ENCODE measurements at places on chromosomes 7 and 10.
A peak's percentile ranks its signal among the peaks of the same experiment; 100 is the strongest.

GRCh38 chr10:4025339-4025738 lies 240.3 kb upstream of the KLF6 start:
- no peak for DNase-seq

GRCh38 chr7:48351900-48352299 lies 180.6 kb downstream of the ABCA13 start:
- no peak for DNase-seq

DNA sequence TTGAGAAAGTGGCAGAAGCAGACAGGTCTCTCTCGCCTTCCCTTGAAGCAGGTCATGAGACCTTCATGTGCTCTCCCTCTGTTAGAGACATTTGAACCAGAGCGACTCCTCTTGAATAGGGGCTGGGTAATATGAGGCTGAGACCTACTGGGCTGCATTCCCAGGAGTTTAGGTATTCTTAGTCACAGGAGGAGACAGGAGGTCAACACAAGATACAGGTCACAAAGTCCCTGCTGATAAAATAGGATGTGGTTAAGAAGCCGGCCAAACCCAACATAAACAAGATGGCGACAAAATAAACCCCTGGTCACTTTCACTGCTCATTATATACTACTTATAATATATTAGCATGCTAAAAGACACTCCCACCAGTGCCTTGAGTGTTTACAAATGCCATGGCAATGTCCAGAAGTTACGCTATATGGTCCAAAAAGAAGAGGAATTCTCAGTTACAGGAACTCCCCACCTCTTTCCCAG lies 43.5 kb upstream of the MSRB2 start:
- no peak for DNase-seq

- DNase-seq = no peak
Observed at GRCh38 chr10:75707080-75707840, 275.8 kb downstream of the LRMDA start.

- peak; percentile 91 for DNase-seq
Observed at GRCh38 chr10:4661511-4662255, 164.3 kb upstream of the AKR1E2 start.

DNA sequence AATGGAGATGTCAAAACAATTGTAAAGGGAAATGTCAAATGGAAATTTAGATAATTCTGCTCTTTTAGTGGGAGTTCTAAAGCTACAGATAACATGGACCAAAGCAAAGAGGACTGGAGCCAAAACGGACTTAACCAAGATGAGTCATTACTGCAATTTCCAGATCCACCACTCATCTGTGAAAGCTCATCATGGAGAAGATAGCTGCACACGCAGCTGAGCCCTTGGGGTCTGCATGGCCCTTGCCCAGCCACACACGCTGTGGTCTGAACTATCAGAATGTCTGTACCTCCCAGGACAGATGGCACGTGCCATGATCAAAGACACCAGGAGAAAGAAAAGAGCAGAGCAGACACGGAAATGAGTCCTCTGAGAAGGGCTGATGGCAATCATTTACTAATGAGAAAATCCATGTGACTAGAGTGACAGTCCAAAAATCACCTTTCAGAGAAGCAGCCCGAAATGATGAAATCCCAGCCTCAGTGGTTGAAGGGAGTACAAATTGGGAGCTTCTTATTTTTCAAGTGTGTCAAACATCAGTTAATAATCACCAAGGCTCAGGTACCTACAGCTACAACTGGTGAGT lies 177.9 kb upstream of the MGMT start:
- no peak for DNase-seq

DNA sequence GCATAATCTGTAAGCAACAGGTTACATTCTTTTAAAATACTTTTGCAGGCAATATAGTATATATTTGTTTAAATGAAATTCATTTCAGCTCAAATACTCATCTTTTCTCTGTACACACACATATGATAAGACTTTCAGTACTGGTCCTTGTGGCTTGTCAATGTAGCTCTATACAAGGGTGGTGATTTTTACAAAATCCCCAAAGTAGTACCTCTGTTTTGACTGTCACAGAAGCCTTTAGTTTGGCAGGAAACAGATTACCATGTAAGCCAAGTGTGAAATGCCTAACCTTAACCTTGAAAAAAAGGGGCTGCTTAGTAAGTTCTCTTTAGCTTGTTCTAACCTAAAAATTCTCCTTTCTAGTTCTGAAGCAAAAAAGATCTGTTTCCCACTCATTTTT lies 87.9 kb downstream of the KCND2 start:
- no peak for DNase-seq

DNA sequence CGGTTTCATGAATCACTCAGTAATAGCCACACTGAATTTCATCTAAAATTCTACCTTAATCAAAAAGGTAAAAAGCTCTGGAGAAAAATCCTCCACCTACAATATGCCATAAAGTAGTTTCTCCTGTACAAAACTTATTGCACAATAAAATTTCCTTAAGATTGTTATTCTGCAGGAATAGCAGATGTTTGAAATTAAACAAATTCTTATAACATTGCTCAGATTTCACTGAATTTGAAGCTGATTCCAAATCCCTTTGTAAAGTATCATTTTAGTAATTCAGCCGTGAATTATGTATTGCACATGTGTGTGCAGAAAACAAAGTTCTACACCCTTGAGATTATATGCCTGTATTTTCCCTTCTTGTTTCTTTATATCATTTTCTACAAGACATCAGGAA lies 123.8 kb downstream of the AMPH start:
- no peak for DNase-seq

- peak; percentile 53 for DNase-seq
Observed at GRCh38 chr7:5452937-5453540, 29.4 kb upstream of the TNRC18 start.

DNA sequence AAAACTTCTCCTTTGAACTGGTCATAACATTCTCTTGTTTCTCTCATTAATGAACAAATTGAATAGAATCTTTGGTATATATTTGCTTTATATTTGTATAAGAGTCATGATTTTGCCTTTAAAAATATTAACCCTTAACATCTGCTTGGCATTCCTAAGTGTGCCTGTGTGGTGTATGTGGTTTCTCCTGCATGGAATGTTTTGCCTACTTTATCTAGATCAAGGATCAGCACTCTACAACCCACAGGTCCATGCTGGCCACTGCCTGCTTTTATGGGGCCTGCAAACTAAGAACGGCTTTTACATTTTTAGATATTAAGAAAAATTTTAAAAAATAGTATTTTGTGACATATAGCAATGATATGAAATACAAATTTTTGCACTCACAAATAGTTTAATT lies 4.3 kb upstream of the LAMB4 start:
- DNase-seq = no peak

DNA sequence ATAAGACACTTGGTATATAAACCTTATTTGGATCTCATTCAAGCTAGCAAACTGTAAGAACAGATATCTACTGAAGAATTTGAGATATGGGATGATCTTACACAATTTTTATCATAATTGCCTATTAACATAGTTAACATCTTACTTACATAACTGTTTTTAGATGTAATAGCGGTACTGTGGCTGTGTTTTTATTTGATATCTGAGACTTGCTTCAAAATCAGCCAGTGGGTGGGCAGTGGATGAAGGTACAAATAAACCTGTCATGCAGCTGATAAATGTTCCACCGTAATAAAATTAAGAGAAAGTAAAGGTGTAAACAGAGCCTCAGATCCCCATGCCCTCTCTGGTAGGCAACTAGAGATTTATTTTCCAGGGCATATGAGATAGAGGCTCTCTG lies 28.4 kb upstream of the PTPRN2 start:
- no peak for DNase-seq

DNA sequence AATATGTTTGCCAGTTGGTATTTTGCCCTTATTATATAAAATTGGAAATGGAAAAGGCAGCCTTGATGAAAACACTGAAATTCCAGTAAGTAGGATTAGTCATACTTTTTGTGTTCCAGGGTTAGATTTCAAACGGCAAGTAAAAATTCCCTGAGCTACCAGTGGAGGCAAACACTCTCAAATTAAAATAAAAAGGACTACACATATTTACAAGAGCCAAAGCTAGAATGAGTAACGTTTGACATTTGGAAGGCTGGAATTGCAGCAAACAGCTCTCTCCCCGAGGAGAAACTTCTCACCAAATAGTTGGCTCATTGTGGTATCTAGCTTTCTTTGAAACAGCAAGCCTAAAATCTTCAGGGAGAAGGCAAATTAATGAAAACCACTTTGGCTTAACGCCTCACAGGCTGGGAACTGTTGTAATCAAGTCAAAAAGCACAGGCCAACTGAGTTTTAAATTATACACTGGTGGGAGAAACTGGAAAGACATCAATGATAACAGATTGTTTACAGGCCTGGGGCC lies 288.4 kb downstream of the SNX13 start:
- DNase-seq = no peak

DNA sequence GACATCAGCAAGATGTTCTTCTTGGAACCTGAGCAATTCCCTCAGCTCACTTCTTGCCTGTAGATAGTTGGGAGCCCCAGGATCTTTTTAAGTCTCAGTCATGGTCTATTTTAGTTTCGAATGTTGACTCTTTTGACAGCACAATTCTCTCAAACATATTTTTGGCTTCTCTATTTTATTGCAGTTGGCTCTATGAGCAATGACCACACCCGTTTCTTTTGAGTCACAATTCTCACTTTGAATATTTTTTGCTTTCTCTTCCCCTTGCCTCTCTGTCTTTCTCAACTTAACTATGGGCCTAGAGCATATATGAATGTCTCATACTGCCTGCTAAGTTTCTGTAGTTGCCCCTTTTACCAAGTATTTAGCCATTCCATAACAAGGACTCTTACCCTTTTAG lies 222.8 kb downstream of the PTN start:
- no peak for DNase-seq

- DNase-seq = no peak
Observed at GRCh38 chr10:76451911-76452310, 1020.5 kb downstream of the LRMDA start.

DNA sequence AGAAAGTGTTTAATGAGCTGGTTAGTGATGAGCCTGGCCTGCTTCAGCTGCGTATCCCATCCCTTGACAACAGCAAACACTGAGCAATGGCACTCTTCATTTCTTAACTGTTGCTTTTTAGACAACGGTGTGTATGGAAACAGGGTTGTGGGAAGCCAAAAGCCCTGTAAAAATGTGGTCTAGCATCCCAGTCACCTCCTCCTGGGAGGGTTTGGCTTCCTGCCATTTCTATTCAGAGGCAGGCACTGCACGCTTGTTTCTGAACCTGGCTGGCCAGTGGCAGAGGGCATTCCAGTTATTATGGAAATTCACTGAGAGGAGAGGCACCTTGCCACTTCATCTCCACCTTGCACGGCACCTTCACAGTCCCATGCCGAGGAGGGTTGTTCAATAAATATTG lies 123.0 kb upstream of the ADARB2 start:
- no peak for DNase-seq

DNA sequence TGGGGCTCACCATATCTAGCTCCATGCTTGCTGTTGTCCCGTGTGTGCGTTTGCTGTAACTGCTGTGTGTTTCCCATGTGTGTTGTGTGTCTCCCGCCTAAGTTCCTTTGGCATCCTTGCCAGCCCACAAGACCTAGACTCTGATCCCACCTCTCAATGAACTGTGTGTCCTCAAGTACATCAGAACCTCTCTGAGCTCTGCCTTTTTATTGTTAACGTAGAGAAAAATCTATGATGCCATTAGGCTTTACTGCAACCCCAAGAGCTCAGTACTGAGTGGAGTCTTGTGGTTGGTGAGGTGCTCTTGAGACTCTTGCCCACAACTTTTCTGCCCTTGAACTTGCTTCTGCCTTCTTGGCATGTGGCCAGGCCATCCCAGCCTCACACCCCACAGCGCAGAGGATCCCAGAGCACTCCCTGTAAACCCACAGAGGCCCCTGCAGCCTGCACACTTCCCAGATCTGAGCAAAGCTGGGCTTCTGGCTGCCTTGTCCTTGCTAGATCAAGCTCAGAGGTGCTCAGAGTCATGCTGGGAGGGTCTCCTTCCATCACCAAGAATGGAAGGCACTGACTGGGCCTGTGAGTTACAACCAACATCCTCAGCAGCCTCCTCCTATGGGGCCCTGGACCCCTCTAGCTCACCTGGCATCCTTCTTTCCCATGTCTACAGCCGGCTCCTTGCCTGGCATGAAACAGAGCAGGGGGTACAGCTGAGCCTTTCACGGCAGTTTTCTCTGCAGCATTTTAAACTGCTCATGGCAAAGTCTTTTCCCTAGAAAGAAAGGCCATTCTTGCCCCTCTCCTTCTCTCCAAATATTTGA lies 643.4 kb downstream of the ACTR3B start:
- DNase-seq = no peak

DNA sequence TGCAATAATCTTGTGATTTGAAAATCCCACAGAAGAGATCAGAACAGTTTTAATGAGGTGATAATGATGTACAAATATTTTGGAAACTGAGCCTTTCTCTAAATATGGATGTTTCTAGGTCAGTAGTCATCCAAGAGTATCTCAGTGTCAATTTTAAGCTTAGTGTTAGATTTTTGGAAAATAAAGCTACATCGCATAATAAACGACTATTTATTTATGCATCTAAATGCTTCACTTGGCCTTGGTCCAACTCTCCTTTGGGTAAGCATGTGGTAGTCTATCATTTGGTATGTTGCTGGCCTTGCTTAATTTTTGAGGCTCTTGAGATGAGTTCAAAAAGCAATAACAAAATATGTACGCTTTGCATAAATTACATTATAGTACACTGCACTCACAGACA lies 5.4 kb upstream of the PPP1R9A start:
- no peak for DNase-seq

GRCh38 chr7:85021101-85021704 lies 165.7 kb downstream of the SEMA3D start:
- DNase-seq = no peak

- DNase-seq = peak; percentile 73
Observed at GRCh38 chr7:131538813-131539179, 17.6 kb downstream of the PODXL start.

- no peak for DNase-seq
Observed at GRCh38 chr7:50393547-50394252, 56.5 kb downstream of the FIGNL1 start.

DNA sequence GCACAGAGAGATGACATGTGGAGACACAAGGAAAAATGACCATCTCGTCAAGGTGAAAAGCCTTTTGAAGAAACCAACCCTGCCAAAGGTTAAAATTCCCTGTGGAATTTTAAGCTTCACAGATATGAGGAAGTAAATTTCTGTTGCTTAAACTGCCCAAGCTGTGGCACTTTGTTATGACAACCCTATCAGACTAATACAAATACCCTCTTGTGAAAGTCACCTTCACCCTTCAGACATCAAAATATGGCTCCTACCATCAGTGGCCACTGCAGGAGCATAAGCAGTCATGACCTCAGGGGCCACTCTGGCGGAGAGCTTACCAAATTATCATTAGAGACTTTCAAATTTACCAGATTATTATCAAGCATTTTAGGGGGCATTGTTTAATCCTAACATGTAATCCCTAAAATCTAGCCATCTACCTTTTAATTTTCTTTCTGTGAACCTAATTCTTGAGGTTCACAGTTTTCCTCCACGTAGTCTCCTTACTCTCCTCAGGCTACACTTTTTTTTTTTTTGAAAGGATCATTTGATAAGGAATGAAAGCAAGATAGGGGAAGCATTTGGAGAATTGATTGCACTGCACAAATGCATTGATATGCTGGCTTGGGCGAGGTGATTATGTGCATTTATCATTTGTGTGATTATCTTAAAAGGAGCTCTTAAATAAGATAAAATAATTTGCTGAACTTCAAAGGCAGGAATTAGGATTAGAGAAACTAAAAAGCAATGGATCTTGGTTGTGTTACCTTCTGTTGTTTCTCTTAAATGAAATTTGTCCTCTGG lies 90.3 kb downstream of the TMEM168 start:
- no peak for DNase-seq

GRCh38 chr10:14382022-14382421 lies 51.3 kb upstream of the FRMD4A start:
- no peak for DNase-seq

GRCh38 chr10:97781618-97782331 lies 10.0 kb upstream of the SFRP5 start:
- no peak for DNase-seq
